Karpas-422 (cell line): ENCODE measurements at places on chromosomes 3 and 15.

DNA sequence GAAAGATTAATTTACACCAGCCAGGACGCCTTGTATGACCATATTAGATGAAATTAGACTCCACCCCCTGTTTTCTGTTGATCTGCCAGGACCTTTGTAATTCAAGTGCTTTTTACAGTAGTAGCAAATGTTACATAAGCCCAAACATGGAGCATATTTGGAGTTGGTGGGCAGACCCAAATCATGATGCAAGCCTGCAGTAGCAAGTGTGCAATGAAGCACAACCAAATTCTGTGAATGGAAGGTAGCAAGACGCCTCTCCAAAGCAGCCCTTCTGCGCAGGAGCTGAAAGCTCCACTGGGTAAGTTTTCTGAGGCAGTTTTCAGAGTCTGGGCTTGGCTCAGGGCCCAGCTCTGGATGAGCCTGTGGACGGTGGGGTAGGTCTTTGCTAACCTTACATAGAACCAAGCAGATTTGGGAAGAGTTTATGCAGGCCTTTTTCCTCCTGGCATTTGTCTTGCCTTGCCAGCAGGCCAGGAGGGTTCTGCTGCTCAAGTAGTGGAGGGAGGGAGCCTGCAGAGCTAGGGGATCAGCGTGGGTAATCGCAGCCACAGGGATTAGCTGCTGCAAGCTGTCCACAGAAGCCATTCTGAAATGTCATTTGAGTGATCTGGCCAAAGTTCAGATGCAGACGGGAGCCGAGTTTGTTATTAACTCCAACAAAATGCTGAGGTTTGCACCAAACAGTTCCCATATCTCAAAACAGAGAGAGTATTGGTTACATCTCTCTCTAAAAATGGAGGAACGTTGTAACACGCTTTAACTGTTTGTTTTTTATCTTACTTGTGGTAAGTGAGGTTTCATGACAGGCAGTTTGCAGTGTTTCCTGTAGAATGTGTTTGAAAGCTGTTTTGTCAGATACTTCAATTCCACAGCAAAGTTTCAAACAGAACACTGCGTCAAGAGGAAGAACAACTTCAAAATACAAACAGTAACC, 55.4 kb downstream of the PSMD6 start:
- no peak overlapping the region for H3K4me3 ChIP-seq
- H3K27me3 ChIP-seq = no peaks in the 10 kb centered on the region
- no peak overlapping the region; the same call in 1 of the 2 replicates for H3K27ac ChIP-seq

DNA sequence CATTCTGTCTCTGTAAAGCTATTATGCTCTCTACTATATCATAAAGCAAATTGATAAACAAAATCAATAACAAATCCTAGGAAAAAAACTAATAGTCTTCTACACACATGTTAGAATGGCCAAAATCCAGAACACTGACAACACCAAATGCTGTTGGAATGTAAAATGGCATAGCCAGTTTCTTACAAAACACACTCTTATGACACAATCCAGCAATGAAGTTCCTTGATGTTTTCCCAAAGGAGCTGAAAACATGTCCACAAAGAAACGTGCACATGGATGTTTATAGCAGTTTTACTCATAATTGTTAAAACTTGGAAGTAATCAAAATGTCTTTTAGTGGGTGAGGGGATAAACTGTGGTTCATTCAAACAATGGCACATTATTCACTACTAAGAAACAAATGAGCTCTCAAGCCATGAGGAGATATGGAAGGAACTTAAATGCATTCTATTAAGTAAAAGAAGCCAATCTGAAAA, 32.7 kb downstream of the CADM2 start:
- H3K36me3 ChIP-seq = no peaks in the 10 kb centered on the region
- H3K27me3 ChIP-seq = no peaks in the 10 kb centered on the region
- no peak for DNase-seq
- no peak overlapping the region for H3K4me3 ChIP-seq
- H3K27ac ChIP-seq = no peak overlapping the region
- no peaks in the 10 kb centered on the region for H3K4me1 ChIP-seq

- no peak overlapping the region for H3K27ac ChIP-seq
- H3K36me3 ChIP-seq = no peaks in the 10 kb centered on the region
- H3K4me3 ChIP-seq = no peak overlapping the region
- H3K27me3 ChIP-seq = no peaks in the 10 kb centered on the region
- H3K4me1 ChIP-seq = no peaks in the 10 kb centered on the region
These were observed 190.2 kb downstream of the SCAPER start for GRCh38 chr15:76714950-76715349.

- H3K4me3 ChIP-seq = no peak overlapping the region
- DNase-seq = no peak
- H3K27ac ChIP-seq = no peak overlapping the region
- H3K36me3 ChIP-seq = no peaks in the 10 kb centered on the region
- H3K27me3 ChIP-seq = no peaks in the 10 kb centered on the region
These were observed 324.5 kb downstream of the CNTN4 start for GRCh38 chr3:2423143-2423542.

DNA sequence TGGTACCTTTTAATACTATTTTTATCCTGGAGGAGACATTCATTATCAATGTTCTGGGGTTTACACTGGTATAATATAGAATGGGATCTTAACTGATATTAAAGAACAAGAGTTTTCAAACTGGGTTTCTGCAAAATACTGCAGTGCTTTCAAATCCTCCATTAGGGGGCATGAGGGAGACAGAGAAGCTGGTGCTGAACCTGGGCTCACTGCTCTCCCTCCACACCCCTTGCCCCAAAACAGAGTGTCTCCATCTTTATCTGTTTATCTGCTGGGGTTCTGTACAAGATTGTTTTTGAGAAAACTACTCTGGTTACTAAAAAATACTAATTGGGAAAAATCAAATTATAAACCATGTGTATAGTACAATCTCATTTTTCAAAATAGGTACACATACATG, 41.7 kb downstream of the CADPS start:
- no peaks in the 10 kb centered on the region for H3K27me3 ChIP-seq
- H3K4me1 ChIP-seq = peaks cover 11% of the 10 kb centered on the region
- no peak overlapping the region for H3K27ac ChIP-seq
- peak; percentile 66 for DNase-seq

DNA sequence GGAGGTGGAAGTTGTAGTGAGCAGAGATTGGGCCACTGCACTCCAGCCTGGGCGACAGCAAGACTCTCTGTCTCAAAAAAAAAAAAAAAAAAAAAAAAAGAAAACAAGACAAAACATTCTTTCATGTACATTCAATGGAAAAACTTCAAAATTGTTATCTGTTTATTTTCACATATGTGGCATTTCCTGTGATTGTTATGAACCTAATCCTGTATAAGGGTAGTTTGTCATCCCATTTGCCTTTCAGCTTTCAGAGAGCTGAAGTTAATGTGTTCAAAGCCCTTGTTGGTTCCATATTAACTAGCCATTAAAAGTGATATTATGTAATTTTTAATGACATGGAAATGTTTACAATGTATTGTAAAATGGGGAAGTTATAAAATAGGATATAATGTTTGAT, 17.3 kb upstream of the NCK1 start:
- H3K36me3 ChIP-seq = peaks cover 13% of the 10 kb centered on the region; the same call in 1 of the 2 replicates
- no peak overlapping the region for H3K4me3 ChIP-seq
- H3K27me3 ChIP-seq = no peaks in the 10 kb centered on the region
- peaks cover under 1% of the 10 kb centered on the region; the same call in 1 of the 2 replicates for H3K4me1 ChIP-seq
- no peak for DNase-seq

DNA sequence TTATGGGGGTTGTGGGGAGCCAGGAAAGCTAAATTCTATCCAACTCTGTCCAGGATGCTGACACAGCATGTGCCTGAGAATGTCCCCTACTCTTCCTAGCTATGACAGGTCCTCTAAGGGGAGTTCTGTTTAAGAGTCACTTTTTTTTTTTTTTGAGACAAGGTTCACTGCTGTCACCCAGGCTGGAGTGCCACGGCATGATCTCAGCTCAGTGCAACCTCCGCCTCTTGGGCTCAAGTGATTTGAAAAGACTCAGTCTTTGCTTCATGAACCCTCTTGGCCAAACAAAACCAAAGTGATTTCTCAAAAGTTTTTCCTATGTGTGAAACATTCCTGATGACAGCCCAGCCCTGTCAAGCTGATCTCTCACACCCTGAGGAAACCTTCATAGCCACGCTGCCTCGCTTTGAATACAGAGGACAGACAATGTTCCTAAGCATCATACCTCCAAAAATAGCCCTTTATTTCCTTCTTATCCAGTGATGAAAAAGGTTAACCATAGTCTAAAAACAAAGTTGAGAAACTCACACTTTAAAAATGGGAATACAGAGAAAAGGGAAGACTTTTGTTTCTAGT, 105.5 kb upstream of the PROK2 start:
- H3K27ac ChIP-seq = no peak overlapping the region
- H3K27me3 ChIP-seq = no peaks in the 10 kb centered on the region
- H3K4me3 ChIP-seq = no peak overlapping the region
- no peak for DNase-seq
- H3K36me3 ChIP-seq = no peaks in the 10 kb centered on the region
- no peaks in the 10 kb centered on the region for H3K4me1 ChIP-seq

GRCh38 chr3:196054661-196055060, 27.2 kb downstream of the TFRC start:
- peaks cover 75% of the 10 kb centered on the region for H3K36me3 ChIP-seq
- H3K27me3 ChIP-seq = no peaks in the 10 kb centered on the region
- no peak overlapping the region for H3K4me3 ChIP-seq
- no peak overlapping the region for H3K27ac ChIP-seq

GRCh38 chr3:34264337-34265041, 466.1 kb downstream of the PDCD6IP start:
- H3K4me3 ChIP-seq = no peak overlapping the region
- no peak for DNase-seq
- no peak overlapping the region for H3K27ac ChIP-seq
- peaks cover 47% of the 10 kb centered on the region for H3K4me1 ChIP-seq
- H3K36me3 ChIP-seq = no peaks in the 10 kb centered on the region

DNA sequence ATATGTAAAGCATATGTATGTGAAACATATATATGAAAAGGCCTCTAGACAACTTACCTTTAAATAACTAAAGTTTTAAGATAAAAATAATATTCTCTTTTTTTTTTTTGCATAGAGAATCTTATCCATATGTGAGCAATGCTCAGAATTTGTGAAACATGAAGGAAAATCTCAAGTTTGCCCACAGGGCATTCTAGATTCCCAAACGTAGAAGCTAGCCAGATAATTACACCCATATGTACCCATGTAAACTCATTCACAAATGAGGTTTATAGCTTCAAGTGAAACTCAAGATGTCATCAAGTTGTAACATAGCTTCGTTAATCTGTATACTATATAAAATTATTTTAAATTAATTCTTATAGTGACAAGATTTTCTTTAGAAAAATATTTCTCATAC, 537.3 kb upstream of the NR2F2 start:
- no peak for DNase-seq
- H3K27ac ChIP-seq = no peak overlapping the region
- no peaks in the 10 kb centered on the region for H3K36me3 ChIP-seq
- H3K4me1 ChIP-seq = no peaks in the 10 kb centered on the region
- no peaks in the 10 kb centered on the region for H3K27me3 ChIP-seq

DNA sequence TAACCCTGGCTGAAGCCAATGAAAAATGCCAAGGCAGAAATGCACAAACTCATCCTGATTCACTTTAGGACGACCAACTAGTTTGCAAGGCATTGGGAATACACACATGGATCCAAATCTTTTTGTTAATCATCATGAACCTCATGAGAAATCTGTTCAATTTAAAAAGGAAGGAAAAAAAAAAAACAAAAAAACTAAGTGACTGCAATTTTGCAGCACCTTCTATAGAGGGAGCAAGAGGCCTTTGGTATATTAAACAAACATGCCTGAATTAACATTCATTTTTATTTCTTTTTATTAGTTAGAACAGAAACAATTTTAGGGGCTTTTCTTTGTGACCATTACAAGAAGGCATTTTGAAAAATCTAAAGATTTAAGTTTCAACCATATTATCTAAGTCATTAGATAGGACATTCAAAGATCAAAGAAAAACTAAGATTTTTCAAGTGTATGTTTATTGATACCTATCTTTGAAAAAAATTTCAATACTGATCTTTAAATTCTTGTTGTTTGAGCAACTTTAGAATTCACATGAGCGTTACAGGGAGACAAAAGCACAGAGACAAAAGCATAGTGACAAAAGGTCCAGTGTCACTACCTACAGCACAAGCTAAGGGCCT, 182.4 kb downstream of the CBLB start:
- peaks cover 37% of the 10 kb centered on the region for H3K4me1 ChIP-seq
- DNase-seq = peak; percentile 81
- no peak overlapping the region for H3K4me3 ChIP-seq
- no peaks in the 10 kb centered on the region for H3K27me3 ChIP-seq
- peak overlapping the region; percentile 51 for H3K27ac ChIP-seq

DNA sequence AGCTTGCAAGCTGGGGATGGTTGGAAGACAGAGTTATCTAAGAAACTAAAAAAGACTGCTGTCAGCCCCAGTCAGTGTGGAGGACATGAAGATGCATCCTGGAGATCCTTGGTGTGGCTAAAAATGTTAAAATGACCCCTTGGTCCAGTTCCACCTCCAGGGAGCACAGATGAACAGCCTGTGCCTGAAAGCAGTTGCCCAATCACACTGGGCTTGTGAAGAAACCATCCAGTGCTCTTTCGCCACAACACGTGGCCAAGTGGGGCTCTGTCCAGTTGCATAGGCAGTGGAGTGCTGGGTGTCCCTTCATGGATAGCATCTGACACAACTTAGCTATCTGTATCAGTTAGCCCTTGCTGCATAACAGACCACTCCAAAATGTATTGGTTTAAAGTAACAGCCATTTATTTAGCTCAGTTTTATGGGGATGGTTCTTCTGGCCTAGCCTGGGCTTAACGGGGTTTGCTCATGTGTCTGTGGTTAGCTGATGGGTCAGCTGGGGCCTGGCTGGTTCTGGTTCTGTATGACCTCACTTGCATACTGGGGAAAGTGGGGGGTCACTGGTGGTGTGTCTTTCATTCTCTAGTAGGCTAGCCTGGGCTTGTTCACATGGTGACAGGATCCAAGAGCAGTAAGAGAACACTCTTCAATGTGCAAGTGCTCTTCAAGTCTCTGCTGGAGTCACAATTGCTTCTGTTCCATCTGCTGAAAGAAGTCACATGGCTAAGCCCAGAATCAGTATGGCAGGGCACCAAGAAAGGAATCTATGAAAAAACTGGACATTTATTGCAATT, 226.2 kb downstream of the PDCD6IP start:
- H3K27ac ChIP-seq = no peak overlapping the region
- H3K36me3 ChIP-seq = no peaks in the 10 kb centered on the region
- H3K4me3 ChIP-seq = no peak overlapping the region
- H3K27me3 ChIP-seq = no peaks in the 10 kb centered on the region
- H3K4me1 ChIP-seq = peaks cover 57% of the 10 kb centered on the region

GRCh38 chr15:56806148-56806536, 72.8 kb upstream of the ZNF280D start:
- H3K4me3 ChIP-seq = peak overlapping the region; percentile 60
- no peaks in the 10 kb centered on the region for H3K27me3 ChIP-seq
- H3K36me3 ChIP-seq = peaks cover 3% of the 10 kb centered on the region; the same call in 1 of the 2 replicates
- no peak for DNase-seq
- peak overlapping the region; percentile 86 for H3K27ac ChIP-seq

DNA sequence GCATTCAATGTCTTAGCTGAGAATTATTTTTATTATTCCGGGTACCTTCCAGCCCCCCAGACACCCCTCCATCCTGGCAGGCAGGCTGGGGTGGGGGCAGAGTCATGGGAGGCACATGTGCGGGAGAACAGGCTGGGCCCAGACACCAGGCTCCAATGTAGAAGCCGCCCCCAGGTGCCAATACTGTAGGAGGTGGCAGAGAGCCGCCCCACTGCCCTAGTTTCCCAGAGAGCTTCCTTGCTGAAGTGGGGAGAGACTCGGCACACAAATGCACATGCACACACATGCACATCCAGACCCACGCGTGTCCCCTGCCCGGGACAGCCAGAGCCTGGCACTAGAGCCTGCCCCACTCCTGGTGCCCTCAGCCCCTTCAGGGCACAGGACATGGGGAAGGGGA, 98.4 kb upstream of the LINGO1 start:
- no peaks in the 10 kb centered on the region for H3K27me3 ChIP-seq
- H3K4me3 ChIP-seq = no peak overlapping the region
- H3K4me1 ChIP-seq = no peaks in the 10 kb centered on the region
- DNase-seq = no peak
- H3K36me3 ChIP-seq = no peaks in the 10 kb centered on the region
